Astrocyte of the spinal cord (primary cell): ENCODE measurements at places on chromosomes 4 and X.
A peak's percentile ranks its signal among the peaks of the same experiment; 100 is the strongest.

GRCh38 chr4:90215286-90215685, 88.1 kb downstream of the CCSER1 start:
- DNase-seq, result no peak

DNA sequence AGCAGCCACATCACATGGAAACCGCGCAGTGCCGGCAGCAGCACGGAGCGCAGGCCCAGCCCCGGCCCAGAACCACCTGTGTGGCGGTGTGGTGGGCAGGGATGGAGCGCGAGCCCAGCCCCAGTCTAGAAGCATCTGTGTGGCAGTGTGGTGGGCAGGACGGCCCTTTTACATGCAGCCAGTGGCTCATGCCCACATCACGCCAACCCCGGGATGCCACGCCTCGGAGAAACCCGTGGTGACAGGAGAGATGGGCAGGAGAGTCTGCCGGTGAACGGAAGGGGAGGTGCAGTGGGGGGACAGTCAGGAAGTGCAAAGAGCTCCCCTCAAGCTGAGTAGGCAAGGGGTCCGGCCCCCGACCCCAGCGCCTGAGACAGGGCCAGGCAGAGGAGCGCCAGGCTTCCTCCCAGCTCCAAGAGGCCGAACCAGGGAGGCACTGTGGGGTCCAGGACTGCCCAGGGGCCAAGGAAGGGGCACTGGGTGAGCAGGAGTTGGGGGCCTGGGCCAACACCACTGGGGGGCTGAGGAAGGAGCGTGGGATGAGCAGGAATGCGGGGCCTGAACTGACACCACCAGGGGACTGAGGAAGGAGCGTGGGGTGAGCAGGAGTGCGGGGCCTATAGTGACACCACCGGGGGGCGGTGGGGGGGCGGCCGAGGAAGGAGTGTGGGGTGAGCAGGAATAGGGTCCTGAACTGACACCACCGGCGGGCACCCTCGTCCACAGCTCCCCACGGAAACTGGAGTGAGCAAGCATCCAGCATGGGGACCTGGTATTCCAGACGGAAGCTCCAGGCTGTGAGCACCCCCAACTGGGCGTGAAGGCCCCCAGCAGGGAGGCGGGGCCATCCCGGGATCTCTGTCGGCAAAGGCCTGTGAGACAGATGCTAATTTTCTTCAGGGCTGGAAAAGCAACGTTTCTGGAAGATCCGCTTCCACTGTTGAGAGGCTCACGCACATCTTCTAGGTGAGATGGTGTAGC, 28.8 kb downstream of the GAK start:
- no peak for DNase-seq

- peak; percentile 54 for DNase-seq
These were observed 348.6 kb downstream of the PTTG2 start for GRCh38 chr4:38308728-38309311.

DNA sequence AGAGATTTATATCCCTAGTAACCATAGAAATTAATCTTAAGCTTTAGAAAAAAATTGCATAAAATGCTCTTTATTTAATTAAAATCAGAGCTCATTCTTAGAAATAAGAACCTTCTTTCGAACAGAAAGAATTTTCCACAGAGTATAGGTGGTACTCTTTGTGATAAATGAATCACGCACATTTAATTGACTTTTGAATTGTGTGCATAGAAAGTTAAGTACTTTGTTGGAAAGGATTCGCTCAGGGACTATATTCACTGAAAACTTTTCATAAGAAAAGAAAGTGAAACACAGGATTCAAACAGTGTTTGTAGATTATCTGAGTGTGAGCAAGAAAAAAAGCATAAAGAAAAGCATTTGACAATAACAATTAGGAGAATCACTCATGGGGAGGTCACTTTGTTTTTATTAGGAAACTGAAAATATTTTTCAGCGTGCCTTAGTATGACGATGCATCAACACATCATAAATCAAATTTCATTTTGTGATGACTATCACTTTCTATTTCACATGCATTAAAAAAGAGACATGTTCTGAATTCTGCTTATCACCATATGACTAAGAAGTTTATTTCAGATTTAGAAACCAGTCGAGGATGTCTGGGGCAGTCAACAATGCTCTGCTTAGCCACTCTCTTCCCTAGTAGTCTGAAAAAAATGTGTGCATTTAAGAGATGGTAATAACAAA, 49.5 kb downstream of the STX18 start:
- peak; percentile 58 for DNase-seq

- no peak for DNase-seq
These were observed 31.8 kb downstream of the CSF2RA start for GRCh38 chrX:1300449-1300848.

DNA sequence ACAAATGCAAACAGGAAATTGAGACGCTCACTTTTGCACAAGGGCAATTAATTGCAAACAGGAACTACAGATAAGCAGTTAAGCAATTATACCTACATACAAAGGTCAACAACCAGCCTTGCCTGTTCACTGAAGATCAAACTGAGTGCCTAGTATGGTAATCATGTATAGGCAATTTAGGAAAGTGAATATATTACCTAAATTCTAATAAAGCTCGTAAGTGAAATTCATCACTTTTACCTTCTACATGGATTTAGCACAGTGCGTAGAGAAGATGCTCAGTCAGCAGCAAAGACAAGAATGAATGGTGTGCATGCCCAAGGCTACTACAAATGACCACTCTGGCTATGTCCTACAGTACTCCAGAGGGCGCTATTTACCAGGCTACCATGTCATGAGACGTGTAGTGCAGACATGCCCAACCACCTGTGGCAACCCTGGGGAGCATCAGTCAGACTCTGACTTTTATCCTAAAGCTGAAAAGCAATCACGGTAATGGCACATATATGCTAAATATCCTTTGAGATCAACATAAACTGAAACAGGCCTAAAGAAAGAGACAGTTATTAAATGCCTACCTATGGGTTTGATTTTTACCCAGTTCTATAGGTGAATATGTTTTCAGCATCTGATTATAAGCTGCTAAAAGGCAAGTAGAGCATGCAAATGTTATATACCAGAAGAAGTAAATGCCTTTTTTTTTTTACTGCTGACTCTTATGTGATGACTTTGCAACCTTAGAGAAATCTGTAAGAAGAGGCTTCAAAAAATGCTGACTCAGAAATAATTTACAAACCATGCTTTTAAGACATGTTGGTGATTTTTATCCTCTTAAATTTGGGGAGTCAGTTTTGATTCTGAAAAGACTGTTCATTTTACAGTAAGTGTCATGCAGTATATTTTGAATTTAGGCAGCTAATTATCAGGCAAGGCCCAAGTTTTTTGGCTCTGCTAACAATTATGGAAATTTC, 178.0 kb downstream of the PPP3CA start:
- DNase-seq, result peak; percentile 58

DNA sequence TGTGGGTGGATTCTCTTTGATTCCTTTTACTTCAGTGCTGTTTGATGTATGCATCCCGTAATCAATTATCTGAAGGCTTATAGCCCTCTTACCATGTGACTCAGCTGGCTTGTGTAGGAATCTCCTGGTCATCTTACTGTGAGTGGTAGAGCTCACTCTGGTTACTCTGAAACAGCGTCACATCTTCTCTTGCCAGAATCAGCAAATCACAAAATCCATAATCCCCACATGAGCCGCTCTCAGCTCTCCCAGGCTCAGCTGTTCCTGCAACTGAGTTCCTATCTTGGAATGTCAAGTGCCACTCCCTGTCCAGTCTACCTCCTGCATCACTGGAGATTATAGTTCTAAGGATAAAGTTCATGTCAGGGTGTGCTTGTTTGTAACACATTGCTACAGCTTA, 278.0 kb downstream of the FBXO8 start:
- DNase-seq, result no peak

DNA sequence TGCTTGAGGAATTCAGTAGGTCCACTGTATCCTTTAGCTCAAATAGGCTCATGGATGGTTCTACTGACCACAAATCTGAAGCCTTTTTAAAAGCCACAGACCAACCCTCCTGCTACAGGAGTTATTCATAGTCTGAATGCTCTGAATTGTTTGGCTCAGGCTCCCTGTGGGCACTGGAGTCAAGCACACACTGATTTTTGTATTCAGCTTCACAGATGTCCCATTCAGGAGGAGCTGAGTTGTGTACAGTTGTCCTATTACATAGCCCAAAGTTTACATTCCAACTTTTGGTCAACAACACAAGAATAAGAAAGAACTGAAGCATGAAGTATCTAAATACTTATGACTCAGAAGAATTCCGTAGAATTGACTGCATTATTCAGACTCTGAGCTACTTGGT, 243.9 kb downstream of the UNC5C start:
- peak; percentile 85 for DNase-seq

GRCh38 chr4:176575141-176575730, 217.5 kb downstream of the VEGFC start:
- DNase-seq, result no peak

DNA sequence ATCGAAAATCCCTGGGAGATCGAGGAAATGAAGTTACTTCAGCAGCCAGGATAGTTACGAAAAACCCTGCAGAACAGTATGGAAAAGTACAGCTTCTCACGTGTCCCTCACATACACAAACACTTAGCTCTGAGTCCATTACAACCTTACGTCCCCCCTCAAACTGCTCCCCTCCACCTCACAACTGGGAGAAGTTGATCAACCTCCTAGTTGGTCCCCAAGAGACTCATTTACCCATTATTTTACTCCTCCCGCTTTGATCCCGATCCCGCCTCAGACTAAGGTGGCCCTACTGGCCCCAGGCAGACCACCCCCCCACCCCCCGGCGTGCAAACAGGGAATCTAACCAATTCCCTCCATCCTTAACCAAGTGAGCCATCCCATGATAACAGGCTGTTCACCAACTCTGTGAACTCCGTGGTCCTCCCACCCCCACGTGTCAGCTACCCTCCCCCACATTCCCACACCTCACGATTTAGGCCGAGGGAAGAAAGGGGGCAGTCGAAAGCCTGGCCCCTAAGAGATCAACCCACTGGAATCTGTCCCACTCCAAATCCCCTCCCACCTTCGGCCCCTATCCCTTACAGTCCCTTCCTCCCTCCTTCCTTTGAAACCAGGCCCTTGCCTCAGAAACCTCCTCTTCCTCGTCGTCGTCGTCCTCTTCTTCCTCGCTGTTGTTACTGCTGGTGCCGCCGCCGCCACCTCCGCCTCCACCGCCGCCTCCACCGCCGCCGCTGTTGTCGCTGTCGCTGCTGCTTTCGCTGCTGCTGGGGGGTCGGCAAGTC, 755 bp downstream of the ANKRD17 start:
- DNase-seq, result peak; percentile 22

- peak; percentile 74 for DNase-seq
These were observed 18.0 kb upstream of the TMSB4X start for GRCh38 chrX:12956704-12957534.

DNA sequence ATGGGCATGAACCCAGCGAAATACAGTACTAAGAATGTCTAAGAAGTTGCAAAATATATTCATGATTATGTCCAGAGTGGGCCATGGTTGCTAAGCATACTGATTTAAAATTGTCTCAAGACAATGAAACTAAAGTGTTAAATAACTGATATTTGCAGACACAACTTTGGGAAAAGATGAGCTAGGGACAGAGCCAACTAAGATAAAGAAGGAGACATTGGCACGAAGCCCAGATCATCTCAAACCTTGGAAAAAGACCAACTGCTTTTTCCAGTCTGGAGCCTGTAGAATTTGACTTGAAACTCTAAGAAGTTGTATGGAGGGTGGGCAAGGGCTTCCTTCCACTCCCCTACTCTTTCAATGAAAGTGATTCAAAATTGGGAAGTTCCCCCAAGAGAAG, 108.5 kb upstream of the GLRA2 start:
- no peak for DNase-seq

DNA sequence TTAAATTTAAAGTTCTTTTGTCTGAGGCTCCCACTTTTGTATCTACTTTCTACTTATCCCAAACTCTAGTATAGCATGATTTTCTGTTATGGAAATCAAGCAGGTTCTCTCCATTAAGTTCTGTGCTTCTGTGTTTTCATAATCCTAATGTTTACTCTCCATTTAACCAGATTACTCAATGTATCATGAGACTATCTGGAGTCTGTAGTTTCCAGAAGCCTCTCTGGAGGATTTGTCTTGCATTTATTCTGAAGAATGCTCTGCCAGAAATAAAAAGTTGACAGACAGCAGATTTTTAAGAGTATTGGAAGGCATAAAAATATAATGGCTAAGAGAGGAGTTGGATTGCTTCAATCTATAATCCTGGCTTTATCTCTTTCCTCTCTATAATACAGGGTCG, 39.2 kb upstream of the PLS3 start:
- no peak for DNase-seq

GRCh38 chr4:48234575-48234974, 35.1 kb downstream of the TEC start:
- DNase-seq, result no peak

GRCh38 chr4:152680988-152681603, 1.3 kb upstream of the TMEM154 start:
- DNase-seq, result peak; percentile 65

- DNase-seq, result no peak
These were observed 204.7 kb upstream of the CASK start for GRCh38 chrX:42128020-42128419.

- no peak for DNase-seq
These were observed 50.4 kb upstream of the CCDC149 start for GRCh38 chr4:24963277-24963676.

- no peak for DNase-seq
These were observed 232.5 kb downstream of the TEX13A start for GRCh38 chrX:104988038-104988437.

- no peak for DNase-seq
These were observed 16.9 kb downstream of the ZFP42 start for GRCh38 chr4:188012426-188012945.

GRCh38 chr4:17189401-17189720, 290.9 kb upstream of the LDB2 start:
- DNase-seq, result peak; percentile 76

DNA sequence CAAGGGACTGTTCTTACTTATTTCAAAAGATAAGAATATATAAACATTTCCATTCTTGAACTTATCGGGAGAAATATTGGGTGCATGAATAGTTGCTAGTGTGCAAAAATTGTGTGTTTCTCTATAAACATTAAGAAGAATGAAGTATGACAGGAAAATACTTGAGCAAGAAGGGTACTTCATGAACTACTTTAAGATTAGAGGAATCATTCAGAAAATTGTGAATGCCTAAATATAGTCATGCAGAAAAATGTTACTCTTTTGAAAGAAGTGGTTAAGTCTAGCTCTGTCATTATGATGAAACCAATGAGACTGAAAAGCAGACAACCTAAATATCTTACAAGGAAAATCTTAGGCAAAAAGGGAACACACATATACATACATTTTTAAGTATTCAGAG, 207.8 kb upstream of the PCDH18 start:
- DNase-seq, result no peak

DNA sequence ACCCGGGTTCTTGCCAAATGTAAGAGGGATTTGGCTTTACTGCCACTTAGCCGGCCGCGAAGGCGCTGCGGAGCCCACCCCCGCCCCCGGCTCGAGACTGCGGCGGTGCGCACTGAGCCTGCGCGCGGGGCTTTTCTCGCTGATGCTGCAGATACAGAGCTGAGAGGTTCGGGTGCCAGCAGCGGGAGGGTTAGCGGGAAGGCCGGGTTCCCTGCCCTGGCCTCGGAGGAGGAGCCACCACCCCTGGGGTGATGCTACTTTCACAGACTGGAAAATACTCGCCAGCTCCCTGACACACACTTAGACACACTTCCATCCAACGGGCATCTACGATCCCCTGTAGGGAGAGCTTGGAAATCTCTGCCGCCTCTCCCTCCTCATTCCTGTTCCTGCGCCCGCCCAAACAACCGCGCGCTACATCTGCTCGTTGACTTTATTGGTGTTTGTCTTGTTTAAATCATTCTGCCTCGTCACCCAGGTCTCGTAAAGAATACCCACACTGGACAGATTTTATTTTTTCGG, 2.1 kb upstream of the PCDH7 start:
- no peak for DNase-seq

GRCh38 chrX:7711167-7711566, 131.8 kb upstream of the VCX start:
- DNase-seq, result no peak
